CD4-positive, alpha-beta memory T cell (primary cell): ENCODE measurements at places on chromosomes 12 and 14. TPM values are rescaled to one million over a fixed set of nuclear protein-coding genes. Genes with fewer than 3 reads are reported as not detected.

KIAA0586 gene
- 24.8 TPM for polyA plus RNA-seq

TMEM132D gene
- not detected for polyA plus RNA-seq

FAM181A gene
- polyA plus RNA-seq = not detected

RNASE1 gene
- polyA plus RNA-seq = not detected

OXA1L gene
- 54.6 TPM for polyA plus RNA-seq

SLC10A1 gene
- polyA plus RNA-seq = not detected

GLT1D1 gene
- polyA plus RNA-seq = not detected

GRCh38 chr12:89161557-89161956, 190.7 kb downstream of the DUSP6 start:
- no peak for DNase-seq

DNA sequence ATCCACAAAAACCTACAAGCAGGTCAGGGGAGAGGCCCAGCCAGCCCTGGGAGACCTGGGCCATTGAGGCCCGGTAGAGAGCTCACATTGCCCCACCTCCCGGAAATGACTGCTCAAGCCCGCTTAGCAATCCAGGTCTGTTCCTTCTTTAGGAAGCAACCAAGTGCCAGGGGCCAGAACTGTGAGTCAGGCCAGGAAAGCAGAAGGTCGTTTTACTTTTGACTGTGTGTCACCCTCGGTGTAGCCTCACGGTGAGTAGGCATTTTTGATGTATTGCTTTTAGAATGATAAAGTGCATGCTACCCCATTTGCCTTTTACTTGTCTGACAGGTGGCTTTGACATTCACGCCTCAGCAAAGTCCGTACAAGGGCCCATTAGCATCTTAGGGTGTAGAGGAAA, 25.4 kb upstream of the PWP1 start:
- no peak for DNase-seq

DNA sequence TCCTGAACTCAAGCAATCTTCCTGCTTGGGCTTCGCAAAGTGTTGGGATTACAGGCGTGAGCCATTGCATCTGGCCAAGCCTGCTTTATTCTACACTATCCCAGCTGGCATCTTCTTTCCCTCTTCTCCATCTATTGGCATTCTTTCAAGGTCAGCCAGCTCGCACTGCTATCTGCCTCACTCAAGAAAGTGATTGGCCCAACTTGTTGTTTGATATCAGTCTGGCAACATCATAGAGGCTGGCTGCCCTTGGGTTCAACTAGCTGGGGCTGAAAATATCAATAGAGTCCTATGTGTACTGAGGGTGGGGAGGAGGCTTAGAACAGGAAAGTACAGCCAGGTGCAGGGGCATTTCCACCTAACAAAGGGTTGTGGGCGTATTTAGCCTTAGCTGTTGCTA, 17.1 kb downstream of the GMFB start:
- no peak for DNase-seq

- peak; percentile 15 for DNase-seq
Measured at GRCh38 chr12:66929121-66929520, 250.2 kb upstream of the GRIP1 start.

- DNase-seq = no peak
Measured at GRCh38 chr12:16515666-16516065, 90.3 kb downstream of the LMO3 start.

DNA sequence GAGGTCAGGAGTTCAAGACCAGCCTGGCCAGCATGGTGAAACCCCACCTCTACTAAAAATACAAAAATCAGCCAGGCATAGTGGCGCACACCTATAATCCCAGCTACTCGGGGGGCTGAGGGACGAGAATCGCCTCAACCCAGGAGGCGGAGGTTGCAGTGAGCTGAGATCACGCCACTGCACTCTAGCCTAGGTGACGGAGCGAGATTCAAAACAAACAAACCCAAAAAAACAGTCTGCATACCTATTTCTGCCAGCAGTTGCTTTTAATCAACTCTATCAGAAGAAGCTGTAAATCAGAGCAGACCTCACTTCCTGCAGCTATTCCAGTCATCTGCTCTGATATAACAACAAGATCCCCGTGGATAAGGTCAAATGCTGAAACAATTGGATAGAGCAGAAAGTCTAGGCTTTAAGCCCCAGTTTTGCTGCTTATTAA, 50.5 kb downstream of the LIMA1 start:
- DNase-seq = no peak

DNA sequence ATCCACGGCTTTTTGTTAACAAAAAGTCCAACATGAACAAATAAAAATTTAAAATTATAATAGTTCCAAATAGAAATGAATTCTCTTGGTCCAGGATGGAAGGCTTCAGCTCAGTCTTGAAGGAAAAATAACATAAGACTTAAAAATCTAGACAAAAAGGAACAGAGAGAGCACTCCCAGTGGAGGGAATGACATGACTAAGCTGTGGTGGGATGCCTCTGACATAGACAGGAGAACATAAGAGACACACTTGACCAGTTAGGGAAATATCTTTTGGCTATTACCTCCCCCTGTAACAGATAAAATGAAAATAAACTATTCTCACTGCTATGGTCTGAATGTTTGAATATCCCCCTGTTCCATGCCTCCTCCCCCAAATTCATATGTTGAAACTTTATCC, 106.8 kb downstream of the BBS10 start:
- no peak for DNase-seq

- no peak for DNase-seq
Measured at GRCh38 chr14:23513005-23513817, 38.4 kb downstream of the ZFHX2 start.

GRCh38 chr14:53882684-53883083, 73.9 kb downstream of the BMP4 start:
- no peak for DNase-seq

- DNase-seq = peak; percentile 73
Measured at GRCh38 chr12:67647799-67648520, 585 bp upstream of the DYRK2 start.

DNA sequence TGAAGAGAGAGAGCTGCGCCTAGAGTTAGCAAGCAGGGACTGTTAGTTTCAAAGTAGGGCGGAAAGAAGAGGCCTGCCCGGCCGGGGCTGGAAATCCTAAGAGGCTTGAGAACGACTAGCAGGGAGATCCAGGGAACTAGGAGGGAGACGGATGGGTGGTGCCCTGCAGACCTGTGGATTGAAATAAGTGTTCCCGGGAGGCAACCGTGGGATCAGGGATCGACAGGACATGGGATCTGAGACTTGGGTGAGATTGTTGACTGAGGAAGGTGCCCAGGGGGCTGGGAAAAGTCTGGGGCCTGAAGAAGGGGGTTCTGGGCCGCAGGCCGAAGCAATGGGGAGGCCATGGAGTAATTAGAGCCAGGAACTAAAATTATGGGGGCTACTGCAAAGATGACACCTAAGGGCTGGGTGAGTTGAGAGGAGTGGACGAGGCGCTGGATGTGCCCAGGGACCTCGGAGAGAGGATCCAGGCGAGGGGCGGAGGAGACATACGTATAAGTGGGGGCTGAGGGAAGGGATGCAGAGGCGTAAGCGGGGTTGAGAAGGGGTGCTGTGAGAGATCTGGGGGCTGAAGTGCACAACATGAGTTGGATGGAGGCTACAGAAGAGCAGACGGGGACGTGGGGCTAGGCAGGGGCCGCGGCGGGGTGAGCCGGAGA, 635 bp downstream of the LTA4H start:
- DNase-seq = no peak

DNA sequence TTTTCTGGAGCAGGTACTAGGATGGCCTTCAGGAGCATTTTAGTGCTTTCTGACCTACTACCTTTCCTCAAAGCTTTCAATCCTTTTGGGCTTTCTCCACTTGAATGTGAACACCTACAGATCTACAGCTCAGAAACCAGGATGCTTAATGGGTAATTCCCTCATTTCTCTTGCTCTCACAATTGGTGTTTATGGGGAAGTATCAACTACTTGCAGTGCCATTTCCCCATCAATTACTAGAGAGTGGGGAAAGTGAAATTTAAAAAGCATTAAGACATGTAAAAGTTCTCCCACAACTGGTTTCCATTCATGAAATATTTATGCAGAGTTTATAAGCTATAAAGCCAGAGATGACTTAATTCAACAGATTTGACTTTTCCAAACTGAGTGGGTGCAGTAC, 2.1 kb upstream of the YY1 start:
- DNase-seq = no peak

GRCh38 chr14:56304456-56304855, 186.2 kb downstream of the PELI2 start:
- no peak for DNase-seq

DNA sequence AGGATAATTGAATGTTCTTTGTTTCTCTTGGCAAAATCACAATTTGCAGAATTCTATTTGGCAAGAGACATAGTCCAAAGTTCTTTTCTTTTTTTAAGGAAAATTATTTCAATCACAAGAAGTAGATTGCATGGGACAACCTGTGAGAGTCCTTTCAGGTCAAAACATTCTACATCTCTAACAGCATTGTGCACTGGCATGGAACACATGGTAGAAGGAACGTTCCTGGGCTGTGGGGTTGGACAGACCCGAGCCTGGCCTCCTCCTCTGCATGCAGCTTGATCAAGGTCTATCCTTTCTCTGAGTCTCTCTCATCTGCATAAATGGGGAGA, 88.6 kb upstream of the CPSF6 start:
- DNase-seq = no peak

- DNase-seq = no peak
Measured at GRCh38 chr14:22842211-22843122, 6.1 kb downstream of the MMP14 start.

DNA sequence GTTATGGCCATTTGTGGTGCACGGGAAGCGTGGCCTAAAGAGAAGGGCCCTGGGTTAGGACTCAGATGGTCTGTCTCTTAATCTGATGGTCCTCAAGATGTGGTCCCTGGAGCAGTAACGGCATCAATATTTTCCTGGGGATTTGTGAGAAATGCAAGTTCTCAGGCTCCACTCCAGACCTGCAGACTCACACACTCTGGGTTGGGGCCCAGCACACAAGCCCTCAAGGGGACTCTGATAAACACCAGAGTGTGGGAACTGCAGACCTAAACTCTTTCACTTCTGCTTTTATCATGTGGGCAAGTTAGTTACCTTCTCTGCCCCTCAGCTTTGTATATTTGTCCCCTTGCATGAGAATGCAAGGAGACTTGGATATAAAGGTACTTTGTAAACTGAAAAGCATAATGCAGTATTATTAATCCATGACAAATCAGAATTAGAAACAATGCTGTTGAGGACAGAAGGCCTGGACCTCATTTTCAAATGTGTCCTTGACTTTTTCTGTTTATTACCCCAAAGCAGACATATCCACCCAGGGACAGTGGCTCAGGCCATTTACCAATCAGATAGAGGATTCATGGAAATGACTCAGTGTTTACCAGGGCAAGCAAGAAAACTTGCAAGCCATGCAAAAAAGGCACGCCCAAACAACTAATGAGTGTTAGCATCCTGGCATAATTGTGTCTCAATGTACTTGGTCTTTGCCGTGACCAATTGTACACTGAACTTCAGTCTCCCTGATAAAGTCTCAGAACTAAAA, 157.0 kb downstream of the ASCL1 start:
- no peak for DNase-seq

GRCh38 chr12:93990832-93991803, 157.3 kb upstream of the PLXNC1 start:
- no peak for DNase-seq

DNA sequence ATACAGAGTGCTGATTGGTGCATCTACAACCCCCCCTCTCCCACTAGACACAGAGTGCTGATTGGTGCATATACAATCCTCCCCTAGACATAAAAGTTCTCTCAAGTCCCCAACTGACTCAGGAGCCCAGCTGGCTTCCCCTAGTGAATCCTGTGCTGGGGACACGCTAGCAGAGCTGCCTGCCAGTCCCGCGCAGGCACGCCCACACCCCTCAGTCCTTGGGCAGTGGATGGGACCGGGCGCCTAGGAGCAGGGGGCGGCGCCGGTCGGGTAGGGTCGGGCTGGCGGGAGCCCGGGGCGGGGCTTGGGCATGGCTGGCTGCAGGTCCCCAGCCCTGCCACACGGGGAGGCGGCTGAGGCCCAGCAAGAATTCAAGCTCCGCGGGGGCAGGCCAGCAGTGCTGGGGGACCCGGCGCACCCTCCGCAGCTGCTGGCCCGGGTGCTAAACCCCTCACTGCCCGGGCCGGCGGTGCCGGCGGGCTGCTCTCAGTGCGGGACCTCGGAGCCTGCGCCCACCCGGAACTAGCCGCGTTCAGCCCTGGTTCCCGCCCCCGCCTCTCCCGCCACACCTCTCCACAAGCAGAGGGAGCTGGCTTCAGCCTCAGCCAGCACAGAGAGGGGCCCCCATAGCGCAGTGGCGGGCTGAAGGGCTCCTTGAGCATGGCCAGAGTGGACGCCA, 64.3 kb upstream of the DDHD1 start:
- peak; percentile 71 for DNase-seq

DNA sequence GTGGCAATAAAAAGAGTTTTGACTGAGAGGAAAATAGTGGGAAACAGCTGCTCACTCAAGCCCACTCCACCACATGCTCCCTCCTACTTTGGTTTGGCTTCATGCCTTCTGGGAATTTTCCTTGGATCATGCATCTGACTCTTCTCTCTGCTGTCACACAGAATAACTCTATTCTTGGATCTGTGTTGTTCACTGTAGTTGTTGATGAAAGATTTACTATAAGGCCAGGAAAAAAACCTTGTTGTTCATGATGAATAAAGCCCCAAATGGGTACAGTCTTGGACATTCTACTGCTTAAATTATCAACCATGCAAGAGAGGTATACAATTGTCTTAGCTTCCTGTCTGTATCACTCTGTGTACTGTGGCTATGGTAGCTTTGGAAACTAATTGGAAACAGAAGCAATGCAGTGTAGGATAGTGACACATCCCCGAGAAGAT, 70.5 kb downstream of the TMX1 start:
- DNase-seq = no peak

DNA sequence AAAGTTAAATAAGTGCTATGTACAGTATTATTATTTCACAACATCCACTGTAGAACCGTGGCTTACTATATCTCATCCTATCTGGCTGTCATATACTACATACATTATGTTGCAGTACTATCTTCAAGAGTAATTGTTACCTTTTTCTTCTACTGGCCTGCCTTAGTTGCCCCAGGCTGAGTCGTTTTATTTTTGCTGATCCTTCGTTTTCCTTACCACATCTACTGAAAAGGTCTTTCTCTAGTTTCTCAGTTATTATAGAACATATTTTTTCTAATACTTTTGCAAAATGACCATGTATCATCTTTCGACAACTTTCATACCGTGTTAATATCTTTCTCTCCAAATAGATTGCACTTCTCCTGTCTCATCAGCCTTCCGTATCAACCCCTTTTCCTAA, 523.1 kb downstream of the SOX5 start:
- DNase-seq = no peak

DNA sequence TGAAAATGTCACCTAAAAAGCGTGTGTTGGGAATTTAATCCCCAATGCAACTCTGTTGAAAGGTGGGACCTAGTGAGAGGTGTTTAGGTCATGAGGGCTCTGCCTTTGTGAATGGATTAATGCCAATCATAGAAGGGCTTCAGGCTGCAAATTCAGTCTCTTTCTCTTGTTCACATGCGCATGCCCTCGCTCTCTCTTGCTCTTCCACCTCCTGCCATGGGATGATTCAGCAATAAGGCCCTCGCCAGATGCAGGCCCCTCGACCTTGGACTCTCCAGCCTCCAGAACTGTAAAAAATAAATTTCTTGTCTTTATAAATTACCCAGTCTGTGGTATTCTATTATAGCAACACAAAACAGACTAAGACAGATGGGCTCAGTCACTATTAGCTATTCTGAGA, 55.4 kb downstream of the PLXNC1 start:
- no peak for DNase-seq

GRCh38 chr14:101761881-101762529, 496 bp downstream of the PPP2R5C start:
- peak; percentile 43 for DNase-seq
